NCI-H1694 treated with DMSO at 0.1 percent for 48 hours (cell line): ENCODE measurements at places on chromosomes 2 and 18.

GRCh38 chr2:30193104-30193681, 38.1 kb upstream of the LBH start:
- no peak for DNase-seq

DNA sequence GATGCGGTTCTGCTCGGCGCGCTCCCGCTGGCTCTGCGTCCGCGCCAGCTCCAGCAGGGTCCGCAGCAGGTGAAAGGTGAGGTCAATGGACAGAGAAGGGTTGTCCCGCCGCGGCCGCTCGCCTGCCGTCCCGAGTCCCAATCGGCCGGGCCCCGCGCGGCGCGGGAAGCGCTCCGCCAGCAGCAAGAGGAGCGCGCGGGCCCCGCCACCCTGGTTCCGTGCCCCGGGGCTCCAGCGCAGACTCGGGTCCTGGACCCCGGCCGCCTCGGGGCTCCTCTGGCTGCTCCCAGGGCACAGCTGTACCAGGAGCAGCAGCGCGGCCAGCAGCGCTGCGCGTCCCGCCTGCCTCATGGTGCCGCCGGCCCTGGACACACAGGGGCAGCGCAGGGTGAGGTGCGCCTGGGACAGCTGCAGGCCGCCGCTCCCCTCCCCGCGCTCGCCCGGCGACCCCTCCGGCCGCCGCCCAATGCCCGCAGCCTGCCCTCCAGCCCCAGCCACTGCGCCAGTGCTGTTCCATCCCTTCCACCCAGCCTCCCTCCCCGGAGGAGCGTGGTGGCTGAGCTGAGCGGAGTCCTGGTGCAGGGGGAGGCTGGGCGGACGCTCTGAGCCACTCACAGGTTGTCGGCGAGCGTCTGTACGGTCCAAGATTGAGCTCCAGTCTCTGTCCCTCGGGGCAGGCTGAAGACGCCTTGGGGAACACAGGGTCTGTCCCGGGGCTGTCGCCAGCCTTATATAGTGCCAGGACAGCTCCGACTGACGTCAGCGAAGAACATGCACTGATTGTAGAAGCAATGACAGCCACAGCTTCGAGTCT, 493 bp downstream of the UCN start:
- no peak for DNase-seq

DNA sequence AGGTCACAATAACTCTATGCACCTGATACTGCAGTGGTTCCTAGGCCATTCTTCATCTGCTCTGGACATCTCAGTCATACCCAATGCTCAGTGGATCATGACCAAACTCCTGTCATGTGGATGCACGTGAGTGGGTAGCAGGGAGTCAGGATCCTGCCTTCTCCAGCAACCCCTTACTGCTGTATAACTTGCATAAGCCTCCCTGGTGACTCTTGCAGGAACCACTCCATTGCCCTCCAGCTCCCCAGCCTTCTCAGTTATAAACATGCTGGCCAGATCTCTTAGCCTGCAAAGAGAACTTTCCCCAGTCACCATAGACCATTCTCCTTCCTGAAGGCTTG, 98.6 kb upstream of the ZNF397 start:
- DNase-seq: no peak

- DNase-seq: no peak
These were observed 297.0 kb upstream of the GULP1 start for GRCh38 chr2:187994464-187995331.

GRCh38 chr2:153917570-153917969, 45.8 kb downstream of the GALNT13 start:
- no peak for DNase-seq

DNA sequence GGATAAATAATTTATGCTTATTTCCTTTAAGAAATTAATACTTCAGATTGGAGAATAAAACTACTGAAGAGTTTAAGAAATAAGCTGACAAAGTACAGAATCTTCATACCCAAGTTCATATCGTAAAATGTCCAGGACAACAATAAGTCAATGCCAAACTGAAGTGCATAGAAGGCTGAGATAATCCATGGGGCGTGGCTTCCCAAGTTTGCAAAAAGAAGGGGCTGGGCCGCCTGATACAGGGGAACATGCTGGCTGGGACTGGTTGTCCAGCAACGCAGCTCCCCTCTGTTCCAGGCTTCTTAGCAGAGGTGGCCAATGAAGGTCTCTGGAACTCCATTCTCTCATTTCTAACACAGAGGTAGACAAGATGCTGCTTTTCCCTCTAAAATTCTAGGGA, 189.5 kb upstream of the SPOPL start:
- no peak for DNase-seq

DNA sequence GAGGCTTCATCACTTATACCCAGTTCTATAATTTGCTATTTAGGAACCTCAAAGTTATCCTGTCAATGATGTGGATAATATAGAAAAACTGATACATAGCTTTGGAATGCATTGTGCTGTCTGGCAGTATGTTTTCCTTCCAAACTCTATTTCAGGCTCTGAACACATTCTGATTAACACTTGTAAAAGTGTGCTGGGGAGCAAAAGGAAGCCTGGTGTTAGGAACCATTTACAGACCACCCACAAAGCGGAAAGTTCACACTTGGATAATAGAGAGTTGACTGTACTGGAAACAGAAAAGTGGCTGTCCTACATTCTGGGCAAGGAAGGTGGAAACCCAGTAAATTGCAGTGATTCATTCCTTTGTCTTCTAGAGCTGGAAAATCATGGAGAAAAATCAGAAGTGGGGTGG, 114.5 kb upstream of the ZFP36L2 start:
- no peak for DNase-seq

GRCh38 chr2:175743011-175743410, 259.1 kb downstream of the LNPK start:
- DNase-seq: peak; percentile 51

- no peak for DNase-seq
These were observed 165.6 kb upstream of the VRK2 start for GRCh38 chr2:57880967-57881366.

GRCh38 chr2:18611184-18611583, 21.8 kb upstream of the NT5C1B start:
- no peak for DNase-seq

- no peak for DNase-seq
These were observed 61.9 kb upstream of the CREB1 start for GRCh38 chr2:207467716-207468347.

GRCh38 chr2:161650116-161651015, 26.1 kb downstream of the SLC4A10 start:
- no peak for DNase-seq

DNA sequence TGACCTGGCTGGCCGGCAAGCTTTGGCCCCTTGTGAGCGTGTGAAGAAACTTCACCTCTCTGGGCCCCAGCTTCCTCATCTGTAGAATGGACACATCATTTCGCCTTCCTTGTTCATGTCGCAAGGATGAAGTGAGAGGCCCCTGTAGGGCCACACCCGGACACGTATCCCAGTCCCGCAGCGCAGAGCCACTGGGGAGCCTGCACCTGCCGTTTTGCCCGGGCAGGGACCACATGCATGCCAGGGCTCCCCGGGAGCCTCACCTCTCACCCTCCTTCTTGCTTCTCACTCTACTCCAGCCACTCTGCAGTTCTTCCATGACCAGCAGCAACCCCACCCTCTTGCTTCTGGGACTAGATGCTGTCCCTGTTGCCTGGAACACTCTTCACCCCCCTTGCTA, 77.5 kb downstream of the FAM168B start:
- no peak for DNase-seq

DNA sequence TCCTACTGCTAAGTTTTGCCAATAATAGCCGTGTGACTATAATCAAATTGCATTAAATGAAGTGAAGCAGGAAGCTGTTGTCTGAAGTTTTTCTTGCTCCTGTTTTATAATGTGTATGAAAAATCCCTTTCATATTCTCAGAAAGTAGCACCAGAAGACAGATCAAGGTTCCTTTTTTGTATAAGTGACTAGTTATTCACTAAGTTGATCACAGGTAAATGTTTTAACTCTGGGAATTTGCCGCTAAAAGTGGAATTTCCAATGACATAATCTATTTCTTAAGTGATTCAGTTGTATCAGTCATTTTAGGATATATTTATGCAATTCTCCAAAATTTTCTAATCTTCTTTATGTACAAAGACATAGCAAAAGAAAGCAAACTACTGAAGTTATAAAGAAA, 99.6 kb downstream of the DPP4 start:
- no peak for DNase-seq

- no peak for DNase-seq
These were observed 110.8 kb upstream of the TRIB2 start for GRCh38 chr2:12605936-12606335.

DNA sequence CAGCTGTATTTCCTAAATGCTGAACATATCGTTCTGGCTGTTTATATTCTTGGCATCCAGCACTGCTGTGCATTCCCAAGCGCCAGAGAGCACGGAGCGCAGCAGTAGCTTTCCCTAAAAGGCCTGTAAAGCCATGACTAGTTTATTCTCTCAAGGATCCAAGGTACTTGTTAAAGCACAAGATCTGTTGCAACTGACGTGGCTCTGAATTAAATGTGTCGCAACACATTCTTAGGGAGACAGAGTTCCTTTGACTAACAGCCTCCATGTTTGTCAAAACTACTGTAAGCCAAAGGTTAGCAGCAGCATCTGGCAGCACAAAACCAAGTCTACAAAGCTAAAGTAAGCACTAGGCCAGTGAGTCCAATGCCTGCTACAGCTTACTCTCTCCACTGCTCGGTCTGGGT, 188.6 kb upstream of the FN1 start:
- DNase-seq: peak; percentile 65

DNA sequence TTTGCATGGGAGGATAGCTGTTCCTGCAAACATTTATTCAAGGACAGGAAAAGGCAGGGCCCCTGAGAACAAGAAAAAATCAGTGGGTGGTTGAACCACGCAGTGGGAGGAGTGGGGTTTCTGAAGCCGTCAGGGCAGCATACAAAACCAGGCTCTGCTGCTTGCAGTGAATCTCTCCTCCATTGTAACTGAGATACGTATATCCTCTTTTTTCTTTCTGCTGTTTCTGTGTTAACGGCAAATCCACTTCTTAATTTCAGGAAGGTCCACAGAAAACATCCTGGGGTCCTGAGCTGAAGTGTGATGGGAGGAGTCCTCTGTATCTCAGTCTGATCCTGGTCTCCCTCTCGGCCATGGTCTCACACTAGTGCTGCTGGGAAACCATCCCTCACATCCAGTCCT, 27.2 kb upstream of the KCNF1 start:
- DNase-seq: no peak

- DNase-seq: no peak
These were observed 56.7 kb downstream of the NEMP2 start for GRCh38 chr2:190477661-190478454.

- DNase-seq: no peak
These were observed 50.6 kb downstream of the SLC66A2 start for GRCh38 chr18:79900610-79901570.

GRCh38 chr2:60565472-60565871, 12.0 kb upstream of the BCL11A start:
- DNase-seq: peak; percentile 41

- no peak for DNase-seq
These were observed 152.7 kb downstream of the CERS6 start for GRCh38 chr2:168608796-168609195.

- no peak for DNase-seq
These were observed 131.3 kb downstream of the LPIN1 start for GRCh38 chr2:11877764-11878163.

DNA sequence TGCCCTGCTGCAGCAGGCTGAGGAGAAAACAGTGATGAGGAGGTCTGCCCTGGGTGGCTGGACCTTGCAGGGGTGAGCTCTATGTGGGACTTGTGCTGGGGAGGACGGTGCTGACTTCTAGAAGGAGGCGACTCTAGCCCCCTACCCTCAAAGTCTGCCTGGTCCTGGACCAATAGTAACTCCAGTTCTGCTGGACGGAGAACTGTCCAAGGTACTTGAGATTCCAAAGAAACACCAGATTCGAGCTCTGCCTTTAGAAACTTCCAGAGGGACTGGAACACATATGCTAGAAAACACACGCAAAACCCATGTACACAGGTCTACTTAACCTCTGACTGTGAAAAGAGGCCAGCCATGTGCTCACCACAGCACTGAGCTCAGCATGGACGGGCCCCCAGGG, 260.6 kb downstream of the TWIST2 start:
- DNase-seq: no peak

GRCh38 chr2:235663875-235664274, 170.0 kb downstream of the AGAP1 start:
- DNase-seq: no peak

DNA sequence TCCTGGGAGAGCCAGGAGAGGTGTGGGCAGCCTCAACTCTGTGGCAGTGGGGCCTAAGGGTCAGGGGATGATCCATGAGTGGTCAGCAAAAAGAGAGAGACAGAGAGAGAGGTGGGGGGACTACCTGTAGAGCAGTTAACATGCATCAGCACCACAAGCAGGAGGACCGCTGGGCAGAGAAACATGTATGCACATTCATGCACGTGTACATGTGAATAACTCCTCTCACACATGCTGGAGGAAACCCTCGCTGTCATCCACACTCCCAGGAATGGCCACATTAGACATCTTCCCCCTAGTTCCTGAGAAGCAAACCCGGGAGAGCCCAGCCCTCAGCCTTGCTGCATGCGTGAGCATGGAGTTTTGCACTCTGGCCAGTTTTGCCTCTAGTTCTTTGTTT, 166.1 kb downstream of the SMAD7 start:
- no peak for DNase-seq

DNA sequence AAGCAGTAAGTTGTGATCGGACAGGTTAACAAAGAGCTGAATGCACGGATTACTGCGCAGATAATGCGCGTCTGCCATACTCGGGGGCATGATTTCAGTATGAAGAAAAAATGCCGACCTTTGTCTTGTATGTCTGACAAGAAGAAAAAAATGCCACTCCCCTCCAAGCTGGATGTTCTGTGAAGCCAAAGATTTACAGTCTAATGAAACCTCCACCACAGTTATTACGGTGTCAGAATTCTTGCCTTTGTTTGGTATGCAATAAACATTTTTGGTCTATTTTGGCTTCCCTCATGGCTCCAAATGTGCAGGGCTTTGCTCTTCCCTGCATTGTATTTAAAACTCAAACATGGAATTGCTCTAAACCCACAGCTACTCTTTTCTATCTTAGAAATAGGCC, 72.2 kb upstream of the THUMPD2 start:
- peak; percentile 47 for DNase-seq

DNA sequence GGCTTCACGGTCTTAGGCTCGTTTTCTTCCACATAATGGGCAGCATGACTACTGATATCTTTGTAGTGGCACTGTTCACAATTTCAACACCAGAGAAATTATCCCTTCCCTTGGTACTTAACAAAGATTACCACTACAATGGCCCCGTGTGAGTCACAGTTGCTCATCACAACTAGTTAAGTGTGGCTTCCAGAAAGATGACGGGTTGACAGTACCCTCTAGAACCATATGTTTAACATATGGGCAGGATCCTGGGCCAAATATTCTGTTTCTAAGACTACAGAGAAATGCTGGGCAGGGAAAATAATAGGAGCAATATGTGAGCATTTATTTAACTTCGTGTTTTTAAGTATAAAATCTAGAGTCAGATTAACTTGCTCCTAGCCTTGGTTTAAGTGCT, 780.1 kb upstream of the LINC00305 start:
- peak; percentile 82 for DNase-seq
